ENCODE measurements at places on chromosomes 5 and 9.

GRCh38 chr5:169628892-169629291 is 8.2 kb upstream of the DOCK2 start:
- no peak for DNase-seq

GRCh38 chr5:109177782-109178181 is 232.0 kb downstream of the PJA2 start:
- no peak for DNase-seq

- peak; percentile 65 for DNase-seq
Observed at GRCh38 chr5:671459-672328, 21.5 kb downstream of the TPPP start.

- DNase-seq = no peak
Observed at GRCh38 chr9:125638239-125639045, 68.6 kb downstream of the MAPKAP1 start.

GRCh38 chr9:91291866-91292265 is 69.9 kb downstream of the AUH start:
- DNase-seq = no peak

DNA sequence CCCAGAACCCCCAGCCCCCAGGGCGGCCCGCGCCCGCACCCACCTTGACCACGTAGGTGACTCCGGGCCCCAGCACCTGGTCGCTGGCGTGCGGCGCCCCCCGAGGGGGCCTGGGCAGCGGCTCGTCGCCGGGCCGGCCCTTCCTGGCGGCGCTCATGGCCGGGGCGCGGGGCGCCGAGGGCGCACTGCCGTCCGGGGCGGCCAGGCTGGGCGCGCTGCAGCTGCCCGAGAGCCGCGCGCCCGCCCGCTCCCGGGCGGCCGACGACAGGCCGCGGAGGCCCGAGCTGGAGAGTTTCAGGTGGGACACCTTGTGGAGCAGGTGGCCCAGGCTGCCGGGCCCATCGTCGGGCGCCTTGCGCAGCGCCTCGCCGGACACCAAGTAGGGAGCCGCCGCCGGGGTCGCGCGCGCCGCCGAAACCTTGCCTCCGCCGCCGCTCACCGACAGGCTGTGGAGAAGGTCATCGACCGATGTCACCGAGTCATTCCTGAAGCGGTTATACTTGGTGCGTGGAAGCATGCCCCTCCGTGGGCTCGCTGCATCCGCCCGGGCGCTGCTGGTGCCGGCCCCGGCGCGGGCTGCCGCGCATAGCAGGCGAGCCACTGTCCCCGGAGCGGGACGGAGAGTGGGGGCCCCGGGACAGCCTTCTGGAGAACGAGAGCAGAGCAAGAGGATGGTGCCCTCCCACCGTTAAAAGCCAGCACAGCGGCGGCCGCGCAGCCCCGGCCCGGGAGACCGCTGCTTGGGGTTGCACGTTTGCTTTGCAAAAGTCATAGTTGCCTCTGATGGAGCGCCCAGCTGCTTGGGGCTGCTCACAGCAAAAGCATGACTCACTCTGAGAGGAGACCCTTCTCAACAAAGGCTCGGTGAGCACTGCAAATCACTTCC is at the start of gene SHC3:
Gene SHC3 (minus strand): TSS at position 875 of the 886 bp plus-strand sequence. CDS start 358 bp downstream, at position 517.
- no peak for DNase-seq

DNA sequence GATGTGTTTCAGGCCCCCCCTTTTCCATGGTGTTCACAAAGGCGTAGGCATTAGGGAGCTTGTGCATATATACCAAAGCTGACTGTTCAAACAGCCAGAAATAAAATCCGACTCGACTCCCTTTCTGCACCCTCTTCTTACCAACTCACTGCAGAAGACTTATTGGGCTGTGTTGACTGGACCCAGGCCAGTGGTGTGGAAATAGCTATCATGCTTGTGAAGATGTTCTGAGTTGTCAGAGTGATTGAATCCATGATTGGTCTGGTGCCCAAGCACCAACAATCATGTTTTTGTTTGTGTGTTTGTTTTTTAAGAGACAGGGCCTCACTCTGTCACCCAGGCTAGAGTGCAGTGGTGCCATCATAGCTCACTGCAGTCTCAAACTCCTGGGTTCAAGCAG is 21.6 kb downstream of the TJP2 start:
- DNase-seq = no peak

- no peak for DNase-seq
Observed at GRCh38 chr9:75826314-75826713, 64.2 kb upstream of the PCSK5 start.

DNA sequence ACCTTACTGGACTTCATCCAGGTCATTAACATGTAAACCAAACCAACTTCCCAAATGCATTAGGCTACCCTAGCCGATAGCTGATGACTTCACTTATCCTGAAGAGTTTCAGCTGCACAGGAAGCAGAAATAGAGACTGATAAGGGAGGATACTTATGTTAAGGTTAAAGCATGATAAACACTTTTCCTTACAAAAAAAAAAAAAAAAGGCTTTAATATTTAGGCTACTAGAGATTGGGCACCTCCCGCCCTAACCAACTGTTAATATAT is 1.6 kb upstream of the MEF2C start:
- no peak for DNase-seq

DNA sequence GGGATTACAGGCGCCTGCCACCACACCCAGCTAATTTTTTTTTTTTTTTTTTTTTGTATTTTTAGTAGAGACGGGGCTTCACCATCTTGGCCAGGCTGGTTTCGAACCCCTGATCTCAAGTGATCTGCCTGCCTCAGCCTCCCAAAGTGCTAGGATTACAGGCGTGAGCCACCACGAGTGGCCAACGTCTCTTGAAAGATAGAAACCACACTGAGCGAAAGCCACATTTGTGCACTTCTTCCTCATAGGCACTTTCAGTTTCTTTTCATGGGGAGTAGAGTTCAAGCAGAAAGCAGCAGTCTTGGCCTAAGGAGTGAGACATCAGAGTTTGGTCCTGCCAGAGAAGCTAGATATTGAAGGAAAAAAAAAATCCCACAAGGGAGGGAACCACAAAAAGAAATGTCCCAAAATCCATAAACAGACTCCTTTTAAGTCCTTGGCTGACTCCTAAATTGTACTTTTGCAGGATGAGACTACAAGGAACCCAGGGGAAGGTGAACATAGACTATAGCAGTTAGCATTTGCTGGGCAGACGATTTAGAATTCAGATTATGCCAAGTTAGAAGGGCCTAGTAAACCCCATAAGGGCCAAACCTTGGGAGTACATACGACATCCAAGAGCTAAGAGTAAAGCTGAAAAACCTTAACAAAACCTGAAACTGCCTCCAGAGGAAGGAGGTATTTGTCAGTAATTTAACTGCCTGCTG is 43.9 kb upstream of the GLIPR2 start:
- DNase-seq = no peak

GRCh38 chr9:132199056-132199455 is 37.2 kb downstream of the NTNG2 start:
- DNase-seq = no peak

DNA sequence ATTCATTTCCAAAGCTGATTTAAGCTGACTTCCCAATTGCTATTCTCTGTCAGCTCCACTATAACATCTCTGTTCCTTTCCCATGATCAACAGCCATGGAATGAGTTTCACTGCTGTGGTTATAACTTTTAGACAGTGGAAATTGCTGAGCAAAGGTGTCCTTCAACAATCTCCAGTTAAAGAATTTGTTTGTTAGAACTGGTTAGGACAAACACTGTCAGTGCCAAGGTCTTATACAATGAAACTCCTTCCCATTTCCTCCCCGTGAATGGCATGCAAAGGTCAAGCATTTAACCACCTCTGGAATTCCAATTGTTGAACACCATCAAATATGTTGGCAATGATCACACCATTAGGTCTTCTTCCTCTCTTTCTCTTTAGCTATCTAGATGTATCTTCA is 45.7 kb upstream of the GHR start:
- no peak for DNase-seq

GRCh38 chr5:115309751-115310370 is 13.4 kb upstream of the CCDC112 start:
- DNase-seq = no peak

DNA sequence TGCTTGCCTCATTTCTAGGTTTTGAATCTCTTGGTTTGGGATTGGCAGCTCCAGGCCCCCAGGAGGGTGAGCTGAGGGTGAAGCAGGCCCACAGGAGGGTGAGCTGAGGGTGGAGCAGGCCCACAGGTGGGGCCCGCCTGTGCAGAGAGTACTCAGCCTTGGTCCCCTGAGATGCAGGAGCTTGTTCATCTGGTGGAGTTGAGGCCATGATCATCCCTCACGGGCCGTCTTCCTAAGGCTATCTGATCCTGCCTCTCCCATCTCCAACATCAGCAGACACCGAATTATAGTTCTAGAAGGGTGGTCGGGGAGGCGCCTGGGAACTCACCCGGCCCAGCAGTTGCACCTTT is 131.7 kb upstream of the PHYKPL start:
- DNase-seq = no peak

- DNase-seq = peak; percentile 62
Observed at GRCh38 chr5:955886-956761, 52.5 kb upstream of the NKD2 start.

- DNase-seq = no peak
Observed at GRCh38 chr9:117135501-117136098, 279.3 kb downstream of the ASTN2 start.

GRCh38 chr5:37938861-37939260 is 99.0 kb upstream of the GDNF start:
- no peak for DNase-seq

GRCh38 chr9:20524776-20525175 is 97.5 kb downstream of the MLLT3 start:
- no peak for DNase-seq

GRCh38 chr5:78618303-78618702 is 30.3 kb downstream of the LHFPL2 start:
- DNase-seq = no peak

DNA sequence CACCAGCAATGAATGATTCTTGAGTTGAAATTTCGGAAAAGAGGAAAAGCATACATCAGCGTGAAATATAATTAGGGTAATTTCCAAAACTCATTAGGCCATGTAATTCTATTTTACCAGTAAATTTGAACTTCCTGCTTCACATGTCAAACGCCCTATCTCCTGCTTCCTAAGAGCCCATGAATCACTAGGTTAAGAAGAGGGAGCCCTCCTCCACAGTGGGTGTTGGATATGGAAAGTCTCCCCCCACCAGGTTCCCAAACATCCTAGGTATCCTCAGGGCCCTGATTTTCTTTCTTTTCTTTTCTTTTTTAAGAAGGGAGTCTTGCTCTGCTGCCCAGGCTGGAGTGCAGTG is 115.2 kb downstream of the SUSD1 start:
- DNase-seq = no peak

DNA sequence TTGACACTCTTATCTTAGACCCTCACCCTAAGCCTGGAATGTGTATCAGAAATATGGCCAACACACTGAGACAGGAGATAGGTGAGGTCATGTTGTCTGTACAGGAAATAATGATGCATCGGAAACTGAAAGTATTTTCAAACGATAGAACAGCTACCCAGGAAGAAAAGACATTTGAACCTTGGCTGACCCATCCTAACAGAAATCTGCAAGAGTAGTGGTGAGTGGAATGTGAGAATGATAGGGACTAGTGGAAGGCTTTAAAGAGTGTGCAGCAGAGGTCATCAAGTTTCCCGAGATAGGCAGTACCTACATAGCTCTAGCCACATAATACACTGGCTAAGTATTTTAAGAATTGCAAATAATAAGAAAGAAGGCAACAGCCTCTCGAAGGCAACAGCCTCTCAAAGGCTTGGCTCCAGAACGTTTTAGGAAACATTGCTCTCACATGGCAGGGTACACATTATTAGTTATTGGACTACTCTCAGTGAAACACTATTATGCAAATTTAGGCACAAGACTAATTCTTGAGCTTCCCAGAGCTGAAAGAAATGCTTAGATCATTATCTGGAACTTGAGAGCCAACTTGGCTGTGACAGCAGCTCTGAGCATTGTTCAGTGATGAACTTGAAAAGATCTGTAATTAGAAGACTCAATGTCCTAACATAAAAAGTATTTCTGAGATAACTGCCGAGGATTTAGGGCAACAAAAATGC is 133.1 kb upstream of the FBXL7 start:
- DNase-seq = no peak

GRCh38 chr5:39779831-39780230 is 355.1 kb upstream of the DAB2 start:
- DNase-seq = no peak

DNA sequence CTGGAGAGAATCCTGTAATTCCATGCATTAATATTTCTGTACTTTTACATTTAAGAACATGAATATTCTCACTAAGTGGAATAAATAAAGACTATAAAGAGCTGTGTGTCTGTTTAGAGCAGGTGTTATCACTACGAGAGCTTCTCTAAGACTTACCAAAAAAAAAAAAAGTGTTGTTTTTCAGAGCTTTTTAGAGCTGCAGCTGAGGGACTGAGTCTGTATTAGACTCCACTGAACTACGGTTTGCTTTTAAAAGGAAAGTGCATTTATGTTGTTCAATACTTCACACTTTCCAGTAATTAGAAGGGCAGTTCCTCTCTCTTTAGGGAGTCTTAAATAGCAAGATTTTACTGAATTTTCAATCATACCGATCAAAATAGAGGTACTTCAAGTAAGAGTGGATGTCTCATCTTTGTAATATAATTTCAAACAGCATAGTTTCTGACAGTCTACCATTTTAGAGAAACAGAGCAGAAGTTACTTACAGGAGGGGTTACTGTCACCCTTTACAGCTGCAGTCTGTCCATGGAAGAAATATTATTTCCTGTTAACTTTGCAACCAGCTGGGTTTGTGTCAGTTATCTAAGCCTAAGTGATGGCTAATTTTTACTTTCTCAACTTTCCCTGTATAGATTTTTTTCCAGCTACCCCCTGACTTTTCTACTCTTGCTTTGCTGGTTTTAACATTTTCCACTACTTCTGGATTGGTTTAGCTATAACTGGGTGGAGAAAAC is 2.4 kb downstream of the SYK start:
- DNase-seq = no peak

DNA sequence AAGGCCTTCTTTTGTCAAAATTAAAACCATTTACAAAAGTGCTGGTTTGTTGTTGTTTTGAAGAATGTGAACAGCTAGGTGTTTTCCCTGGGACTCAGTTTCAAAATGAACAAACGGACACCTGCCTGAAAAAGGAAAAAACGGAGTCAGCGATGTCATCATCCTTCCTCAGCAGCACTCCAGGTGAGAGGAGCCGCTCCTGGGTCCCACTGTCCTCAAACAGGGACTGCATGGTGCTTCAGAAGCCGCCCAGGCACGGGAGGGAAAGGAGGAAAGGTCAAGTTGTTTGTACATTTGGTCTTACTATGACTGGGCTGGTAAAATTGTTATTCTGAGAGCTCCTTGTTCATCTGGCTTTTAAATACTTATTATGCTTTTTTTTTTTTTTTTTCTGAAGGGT is 69.0 kb upstream of the ZSWIM6 start:
- DNase-seq = peak; percentile 80

DNA sequence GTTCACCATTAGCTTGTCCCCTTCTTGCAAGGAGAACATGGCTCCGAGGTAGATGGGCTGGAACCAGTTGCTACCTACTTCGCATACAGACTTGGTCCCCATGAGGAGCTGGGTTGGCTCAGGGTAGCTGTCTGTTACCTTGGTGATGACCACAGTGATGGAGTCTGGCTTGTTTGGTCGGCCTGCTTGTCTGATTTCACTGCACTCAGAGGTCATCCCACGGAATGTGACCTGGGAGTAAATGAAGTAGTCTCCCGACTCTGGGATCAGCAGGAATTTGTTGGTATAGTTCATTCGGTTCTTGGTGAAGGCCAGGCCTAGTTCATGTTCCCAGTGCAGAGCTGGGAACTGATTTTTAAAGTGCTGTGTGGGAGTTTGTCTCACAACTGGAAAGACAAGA is 15.3 kb downstream of the TNFSF15 start:
- DNase-seq = no peak

GRCh38 chr5:142621227-142621626 is 64.7 kb downstream of the FGF1 start:
- DNase-seq = no peak
